CD8-positive, alpha-beta memory T cell (primary cell): ENCODE measurements at places on chromosomes 1 and 21.

DNA sequence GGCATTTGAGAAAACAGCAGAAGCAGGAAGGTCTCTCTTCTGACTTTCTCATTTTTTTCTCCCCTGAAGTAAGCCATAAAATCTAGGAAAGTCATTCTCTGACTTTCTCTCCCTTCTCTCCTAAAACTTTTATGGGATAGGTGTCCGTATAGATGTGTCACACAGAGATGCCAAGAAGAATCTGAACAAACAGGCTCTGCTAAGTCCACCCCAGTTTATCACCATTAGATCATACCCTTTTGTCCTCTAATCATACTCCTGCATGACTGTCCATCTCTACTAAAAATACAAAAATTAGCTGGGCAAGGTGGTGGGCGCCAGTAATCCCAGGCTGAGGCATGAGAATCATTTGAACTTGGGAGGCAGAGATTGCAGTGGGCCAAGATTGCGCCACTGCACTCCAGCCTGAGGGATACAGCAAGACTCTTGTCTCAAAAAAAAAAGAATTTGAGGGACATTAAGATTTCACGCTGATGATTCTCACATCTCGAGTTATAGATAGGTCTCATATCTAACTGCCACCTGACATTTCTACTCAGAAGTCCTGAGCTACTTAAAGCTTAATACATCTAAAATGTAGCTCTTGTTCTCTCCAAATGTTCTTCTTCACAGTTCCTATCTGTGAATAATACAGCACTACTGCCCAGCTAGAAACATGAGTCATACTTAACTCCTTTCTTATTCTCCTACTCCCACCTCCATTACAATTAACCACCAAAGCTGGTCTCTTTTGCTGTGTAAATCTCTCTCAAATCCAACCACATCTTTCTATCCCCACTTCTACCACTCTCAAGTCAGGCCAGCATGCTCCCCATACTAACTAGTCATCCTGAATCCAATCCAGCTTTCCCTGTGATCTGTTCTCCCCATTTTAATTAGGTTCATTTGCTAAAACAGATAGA lies 47.7 kb downstream of the ZNF644 start:
- no peak for DNase-seq

- no peak for DNase-seq
Measured at GRCh38 chr1:176241385-176242015, 34.4 kb upstream of the COP1 start.

DNA sequence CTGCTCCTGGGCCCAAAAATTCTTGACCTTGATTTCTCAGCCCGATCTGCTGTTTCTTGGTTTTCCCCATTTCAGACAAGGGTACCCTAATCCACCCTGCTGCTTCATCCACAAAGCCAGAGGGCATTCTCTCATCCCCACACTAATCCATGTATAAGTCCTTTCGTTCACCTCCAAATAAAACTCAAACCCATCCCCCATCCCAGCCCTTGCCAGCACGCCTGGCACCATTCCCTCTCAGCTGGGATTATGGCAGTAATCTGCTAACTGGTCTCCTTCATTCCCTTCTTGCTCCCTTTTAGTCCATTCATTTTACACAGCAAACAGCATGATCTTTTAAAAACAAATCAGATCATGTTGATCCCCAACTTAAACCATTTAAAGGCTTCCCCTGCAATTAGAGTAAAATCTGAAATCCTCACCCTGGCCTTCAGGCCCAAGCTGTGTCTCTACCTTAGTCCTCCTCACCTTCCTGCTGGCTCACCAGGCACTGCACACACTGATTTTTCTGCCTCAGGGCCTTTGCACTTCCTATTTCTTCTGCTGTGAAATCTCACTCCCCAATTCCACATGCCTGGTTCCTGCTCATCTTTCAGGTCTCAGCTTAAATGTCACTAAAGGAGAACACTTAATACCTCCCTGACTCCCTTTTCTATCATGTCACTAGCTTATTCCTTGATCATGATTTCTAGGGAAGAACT lies 12.2 kb upstream of the TRNP1 start:
- DNase-seq, result no peak

GRCh38 chr1:227948493-227949260 lies 945 bp upstream of the WNT9A start:
- no peak for DNase-seq

DNA sequence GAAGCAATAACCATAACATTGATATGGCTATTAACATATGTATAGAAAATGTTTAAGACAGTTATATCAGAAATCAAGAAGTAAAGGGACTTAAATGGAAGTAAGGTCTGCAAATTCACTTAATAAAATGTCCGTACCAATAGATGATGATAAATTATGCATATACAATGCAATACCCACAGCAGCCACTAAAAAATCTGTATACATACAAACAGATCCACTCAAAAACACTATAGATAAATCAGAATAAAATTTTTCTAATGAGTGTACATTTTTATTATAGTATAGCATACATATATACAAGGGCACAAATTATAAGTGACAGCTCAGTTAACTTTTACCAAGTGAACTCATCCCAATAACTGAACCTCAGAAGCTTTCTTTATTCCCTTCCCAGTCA lies 6.0 kb downstream of the LORICRIN start:
- DNase-seq, result no peak

DNA sequence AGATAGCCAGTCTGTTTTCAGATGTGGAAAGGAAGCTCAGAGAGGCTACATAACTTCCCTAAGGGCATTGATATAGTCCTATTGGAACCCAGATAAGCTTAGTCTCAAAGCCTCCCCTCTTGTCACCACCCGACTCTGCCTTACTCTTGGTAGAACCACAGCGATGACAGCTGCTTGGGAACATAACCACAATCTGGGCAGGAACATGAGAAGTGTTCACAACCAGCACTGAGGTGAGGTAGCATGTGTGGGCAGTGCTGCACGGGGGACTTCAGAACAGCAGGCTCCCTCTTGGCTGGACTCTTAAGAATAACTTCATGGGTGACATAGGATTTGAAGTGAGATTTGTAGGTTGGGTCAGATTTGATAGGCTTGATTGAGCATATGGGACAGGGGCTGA lies 9.3 kb upstream of the S100A10 start:
- DNase-seq, result no peak

DNA sequence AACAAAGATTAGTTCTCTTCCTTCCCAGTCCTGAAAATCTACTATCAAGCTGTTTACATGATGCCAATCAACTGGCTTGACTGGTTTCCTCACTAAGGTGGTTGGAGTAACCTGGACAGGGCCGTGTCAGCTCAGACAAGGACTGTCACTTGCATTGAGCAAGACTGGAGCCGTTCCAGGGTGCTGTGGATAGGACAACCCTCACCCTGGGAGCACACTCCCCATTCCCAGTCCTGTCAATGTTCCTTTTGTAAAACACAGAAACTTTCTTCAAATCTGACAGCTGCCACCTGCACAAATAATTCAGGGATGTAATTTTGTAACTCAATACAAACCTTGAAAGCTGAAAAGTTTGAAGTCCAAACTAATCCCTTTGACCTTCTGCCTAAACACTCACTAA lies 31.4 kb downstream of the PLPP3 start:
- DNase-seq, result no peak

- no peak for DNase-seq
Measured at GRCh38 chr1:7187112-7187493, 401.8 kb downstream of the CAMTA1 start.

DNA sequence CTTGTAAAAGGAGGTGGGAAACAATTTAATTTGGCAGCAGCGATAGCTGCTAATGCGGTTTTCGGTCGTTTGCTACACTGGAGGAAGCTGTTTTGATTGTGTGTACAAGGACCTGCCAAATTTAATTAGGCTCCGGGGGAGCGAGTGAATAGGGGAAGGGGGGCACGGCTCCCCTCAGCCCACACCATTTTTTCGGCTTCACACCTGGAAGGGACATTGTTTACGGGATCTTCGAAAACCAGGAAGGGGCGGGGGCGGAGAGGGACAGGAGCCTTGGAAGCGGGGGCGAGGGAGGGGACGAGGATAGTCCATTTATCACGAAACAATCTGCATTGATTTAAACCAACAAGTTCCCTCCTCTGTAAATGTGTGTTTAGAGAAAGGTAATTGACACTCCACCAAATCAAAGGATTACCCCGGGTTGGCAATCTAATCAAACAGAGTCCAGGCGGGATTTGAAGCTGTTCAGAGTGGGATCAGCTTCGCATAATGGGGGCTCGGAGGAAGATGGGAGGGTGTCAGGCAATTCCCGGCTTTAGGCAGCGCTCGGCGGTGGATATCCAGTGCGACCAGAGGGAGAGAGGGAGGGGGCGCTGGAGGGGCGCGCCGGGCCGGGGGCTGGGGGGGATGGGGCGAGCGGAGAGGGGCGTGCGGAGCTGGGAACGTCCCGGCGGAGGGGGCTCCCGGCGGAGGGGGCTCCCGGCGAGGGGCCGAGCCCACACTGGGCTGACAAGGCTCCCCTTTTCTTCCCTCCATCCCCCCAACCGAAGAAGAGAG lies 9.8 kb downstream of the PAX7 start:
- DNase-seq, result no peak

GRCh38 chr1:205064301-205064700 lies 20.0 kb downstream of the TMEM81 start:
- DNase-seq, result no peak

GRCh38 chr1:28494737-28495136 lies 11.1 kb upstream of the RCC1 start:
- no peak for DNase-seq

GRCh38 chr1:27506703-27507102 lies 16.7 kb upstream of the WASF2 start:
- DNase-seq, result no peak

DNA sequence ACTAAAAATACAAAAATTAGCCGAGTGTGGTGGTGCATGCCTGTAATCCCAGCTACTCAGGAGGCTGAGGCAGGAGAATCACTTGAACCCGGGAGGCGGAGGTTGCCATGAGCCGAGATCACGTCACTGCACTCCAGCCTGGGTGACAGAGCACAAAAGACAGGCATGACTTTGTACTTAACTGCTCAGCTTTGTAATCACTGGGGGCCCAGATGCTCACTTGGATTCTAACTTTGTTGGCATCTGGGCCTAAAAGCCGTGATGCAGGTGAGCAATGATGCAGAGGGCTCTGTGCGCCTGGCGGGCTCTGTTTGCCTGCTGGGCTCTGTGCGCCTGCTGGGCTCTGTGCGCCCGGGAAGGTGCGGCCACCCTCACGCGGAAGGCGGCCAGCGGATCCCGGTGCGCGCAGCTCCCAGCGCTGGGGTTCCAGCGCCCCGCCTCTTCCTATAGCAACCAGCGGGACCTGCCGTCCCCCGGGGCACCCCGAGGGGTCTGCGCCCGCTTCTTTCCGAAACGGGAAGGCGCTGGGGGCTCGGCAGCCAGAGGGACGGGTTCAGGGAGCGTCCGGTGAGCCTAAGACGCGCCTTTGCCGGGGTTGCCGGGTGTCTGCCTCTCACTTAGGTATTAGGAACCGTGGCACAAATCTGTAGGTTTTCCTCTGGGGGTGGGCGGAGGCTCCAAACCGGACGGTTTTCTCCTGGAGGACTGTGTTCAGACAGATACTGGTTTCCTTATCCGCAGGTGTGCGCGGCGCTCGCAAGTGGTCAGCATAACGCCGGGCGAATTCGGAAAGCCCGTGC lies 31.7 kb downstream of the PRMT2 start:
- peak; percentile 46 for DNase-seq

- DNase-seq, result no peak
Measured at GRCh38 chr21:21971384-21971783, 973.2 kb downstream of the NCAM2 start.

DNA sequence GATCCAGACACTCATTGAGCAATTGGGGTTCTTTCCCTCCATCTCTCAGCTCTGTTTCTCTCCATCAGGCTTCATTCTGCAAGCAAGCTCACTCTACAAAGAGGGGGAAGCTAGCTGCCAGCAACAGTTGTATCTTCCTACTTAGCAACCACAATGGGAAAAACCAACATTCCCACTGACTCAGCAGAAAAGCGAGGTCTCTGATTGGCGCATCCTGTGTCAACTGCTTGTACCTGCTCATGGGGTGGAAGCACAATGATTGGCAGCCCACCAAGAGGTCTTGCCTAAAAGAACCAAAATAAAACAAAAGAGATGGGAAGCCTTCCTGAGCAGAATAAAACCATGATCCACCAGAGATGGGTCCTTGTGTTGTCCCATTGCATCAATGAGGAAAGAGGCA lies 4.0 kb upstream of the CDA start:
- DNase-seq, result no peak

- no peak for DNase-seq
Measured at GRCh38 chr1:184329962-184330868, 56.6 kb upstream of the C1orf21 start.

DNA sequence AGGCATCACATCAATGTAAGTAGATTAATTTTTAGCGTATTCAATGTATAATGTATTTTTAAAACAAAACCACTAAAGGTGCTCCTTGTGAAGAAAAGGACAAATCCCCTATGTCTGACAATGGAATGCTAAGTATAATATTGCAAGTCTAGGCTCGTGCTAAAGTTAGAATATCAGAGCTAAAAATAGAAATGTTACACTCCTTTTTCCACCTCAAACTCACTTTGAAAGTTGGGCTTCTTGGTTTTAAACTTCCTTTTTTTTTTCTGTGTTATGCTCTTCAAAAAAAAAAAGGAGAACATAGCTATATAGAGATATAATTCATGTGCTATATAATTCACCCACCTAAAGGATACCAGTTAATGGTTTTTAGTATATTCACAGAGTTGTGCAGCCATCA lies 3.6 kb upstream of the SERBP1 start:
- DNase-seq, result no peak

DNA sequence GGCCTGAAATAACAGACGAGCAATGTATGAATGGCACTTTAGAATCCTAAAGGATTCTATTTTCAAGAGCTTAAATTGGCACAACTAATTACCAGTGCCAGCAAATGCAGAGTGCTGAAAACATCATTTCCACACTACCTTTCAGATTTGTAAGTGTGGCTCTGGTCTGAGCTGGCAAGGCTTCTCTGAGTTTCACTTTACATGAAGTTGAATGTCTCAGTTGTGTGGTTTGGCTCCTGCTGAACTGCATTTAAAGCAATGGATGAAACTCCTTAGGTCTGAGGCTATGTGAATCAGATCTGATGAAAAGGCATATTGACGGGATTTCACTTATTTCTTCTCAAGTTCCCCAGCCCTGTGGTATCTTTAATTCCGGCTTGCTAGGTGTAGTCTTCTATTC lies 114.8 kb upstream of the PTGFR start:
- no peak for DNase-seq

DNA sequence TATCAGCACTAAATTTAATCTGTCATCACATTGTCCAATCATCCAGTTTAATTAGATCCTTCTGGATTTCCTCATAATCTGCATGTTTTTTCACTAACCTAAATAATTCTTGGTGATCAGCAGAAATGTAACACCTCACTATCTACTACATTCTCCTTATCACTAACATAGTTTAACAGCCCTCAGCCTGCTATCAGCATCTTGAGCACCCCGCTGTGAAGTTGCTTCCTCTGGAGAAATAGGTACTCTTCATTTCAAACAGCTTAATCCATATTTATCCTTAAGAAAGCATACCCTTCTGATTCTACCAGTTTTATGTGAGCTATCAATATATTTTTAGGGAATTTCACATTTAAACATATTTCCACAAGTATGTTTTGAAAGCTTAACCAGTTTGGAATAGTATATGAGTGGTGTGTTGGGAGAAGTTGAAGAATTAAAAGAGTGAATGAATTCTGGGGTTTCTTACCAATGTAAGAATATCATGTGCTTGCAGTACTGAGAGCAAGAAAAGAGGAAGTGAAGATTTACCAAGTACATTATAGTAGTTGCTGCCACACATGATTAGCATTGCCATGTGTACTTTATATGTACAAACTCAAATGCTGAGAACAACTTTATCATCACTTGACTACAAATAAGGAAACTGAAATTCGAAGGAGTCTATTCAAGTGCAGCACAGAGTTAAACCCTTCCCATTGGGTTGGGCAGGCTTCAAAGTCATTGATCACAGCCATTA lies 771.1 kb upstream of the ADGRL4 start:
- DNase-seq, result no peak
